ENCODE measurements at places on chromosomes 13 and 19.

GRCh38 chr19:58332697-58333096, 5.9 kb downstream of the ZSCAN22 start:
- no peak for DNase-seq

DNA sequence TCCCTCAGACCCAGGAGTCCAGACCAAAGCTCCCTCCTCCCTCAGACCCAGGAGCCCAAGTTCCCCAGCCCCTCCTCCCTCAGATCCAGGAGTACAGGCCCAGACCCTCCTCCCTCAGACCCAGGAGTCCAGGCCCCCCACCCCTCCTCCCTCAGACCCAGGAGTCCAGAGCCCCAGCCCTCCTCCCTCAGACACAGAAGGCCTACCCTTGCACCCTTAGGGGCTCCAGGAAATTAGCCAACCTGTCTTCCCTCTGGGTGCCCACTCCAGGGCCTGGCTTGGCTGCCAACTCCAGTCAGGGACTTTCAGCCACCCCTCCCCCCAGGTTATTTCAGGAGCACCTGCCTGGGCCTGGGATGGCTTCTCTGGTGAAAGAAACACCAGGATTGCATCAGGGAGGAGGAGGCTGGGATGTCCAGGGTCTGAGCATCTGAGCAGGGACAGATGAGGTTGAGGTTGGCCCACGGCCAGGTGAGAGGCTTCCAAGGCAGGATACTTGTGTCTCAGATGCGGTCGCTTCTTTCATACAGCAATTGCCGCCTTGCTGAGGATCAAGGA, at the start of gene FGF21:
TSS of gene FGF21 (plus strand) at position 441 of the 558 bp plus-strand sequence. CDS start 713 bp downstream, outside the sequence.
- DNase-seq, result no peak

DNA sequence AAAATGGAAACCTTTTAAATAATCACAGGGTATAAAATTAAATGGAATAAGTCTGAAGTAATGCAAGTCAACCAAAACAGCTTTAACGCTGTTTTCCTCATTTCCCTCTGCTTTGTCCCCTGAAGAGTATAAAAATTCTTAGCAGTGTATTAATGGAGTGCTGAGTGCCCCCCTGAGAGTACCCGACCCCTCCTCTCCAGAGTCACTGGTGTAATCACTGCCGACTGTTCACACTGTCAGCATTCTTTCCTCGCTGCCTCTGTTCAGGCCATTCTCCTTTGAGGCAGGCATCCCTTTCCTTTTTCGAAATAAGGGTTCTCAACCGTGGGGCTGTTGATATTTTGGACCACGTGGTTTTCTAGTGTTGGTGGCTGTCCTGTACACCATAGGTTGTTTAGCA, 146.9 kb upstream of the SLC10A2 start:
- no peak for DNase-seq

DNA sequence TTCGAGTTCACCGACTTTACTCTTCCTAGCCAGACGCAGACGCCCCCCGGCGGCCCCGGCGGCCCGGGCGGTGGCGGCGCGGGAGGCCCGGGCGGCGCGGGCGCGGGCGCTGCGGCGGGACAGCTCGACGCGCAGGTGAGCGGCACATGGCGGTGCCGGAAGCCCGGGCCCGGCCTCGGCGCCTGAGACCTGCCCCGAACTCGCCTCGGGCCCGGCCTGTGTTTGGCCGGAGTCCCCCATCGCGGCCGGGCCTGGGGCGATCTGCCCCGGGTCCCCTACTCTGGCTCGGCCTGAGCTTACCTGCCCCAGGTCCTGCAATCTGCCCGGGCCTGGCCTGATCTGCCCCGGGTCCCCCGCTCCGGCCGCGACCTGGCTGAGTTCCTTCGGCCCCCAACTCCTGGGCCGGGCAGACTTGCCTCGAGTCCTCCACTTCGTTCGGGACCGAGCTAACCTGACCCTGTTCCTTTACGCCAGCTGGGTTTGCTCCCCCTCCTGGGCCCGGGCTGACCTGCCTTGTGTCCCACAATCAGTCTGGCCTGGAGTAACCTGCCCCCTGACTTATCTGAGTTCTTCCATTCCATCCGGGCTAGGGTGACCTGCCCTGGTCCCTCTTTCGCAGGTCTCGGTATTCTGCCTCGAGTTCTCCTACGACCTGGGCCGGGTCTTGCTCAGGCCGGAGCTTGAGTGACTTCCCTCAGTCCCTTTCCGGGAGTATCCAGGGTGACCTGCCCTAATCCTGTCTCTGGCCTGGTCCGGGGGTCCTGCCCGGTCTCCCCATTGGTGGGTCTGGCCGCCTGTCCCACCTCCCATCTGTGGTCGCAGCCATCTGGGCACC, 764 bp downstream of the UPF1 start:
- DNase-seq, result no peak

DNA sequence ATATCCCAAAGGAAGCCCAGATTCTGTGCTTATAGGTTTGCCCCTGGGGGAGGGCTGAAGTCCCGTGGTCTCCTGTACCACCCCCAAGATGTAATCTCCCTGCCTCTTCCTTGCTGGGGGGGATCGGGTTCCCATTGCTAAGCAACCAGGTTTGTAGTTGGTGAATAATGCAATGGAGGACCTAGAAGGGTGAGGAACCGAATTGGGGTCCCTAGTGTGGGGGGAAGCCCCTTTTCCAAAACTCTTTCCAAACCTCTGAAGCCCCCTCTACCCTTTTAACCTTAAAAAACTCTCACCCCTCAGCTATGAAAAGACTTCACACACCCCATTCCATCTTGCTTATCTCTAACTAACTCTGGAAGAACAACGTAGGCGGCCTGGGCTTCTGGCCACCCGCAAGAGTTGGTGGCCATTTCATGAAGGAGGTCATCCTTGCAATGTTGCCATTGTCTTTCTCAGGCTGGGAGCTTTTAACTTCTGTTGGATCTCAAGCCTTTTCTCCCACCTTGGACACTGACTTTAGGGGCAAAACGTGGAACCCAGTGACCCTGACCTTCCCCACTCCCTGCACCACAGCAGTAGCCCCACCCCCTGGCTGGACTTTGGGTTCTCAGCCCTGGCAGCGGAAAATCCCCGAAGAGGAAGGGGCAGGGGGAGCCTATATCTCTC, 661 bp downstream of the PALM3 start:
- no peak for DNase-seq

GRCh38 chr13:59680429-59681024, 483.2 kb downstream of the DIAPH3 start:
- DNase-seq, result no peak

GRCh38 chr19:54133312-54133956, 4.1 kb upstream of the CNOT3 start:
- DNase-seq, result no peak

DNA sequence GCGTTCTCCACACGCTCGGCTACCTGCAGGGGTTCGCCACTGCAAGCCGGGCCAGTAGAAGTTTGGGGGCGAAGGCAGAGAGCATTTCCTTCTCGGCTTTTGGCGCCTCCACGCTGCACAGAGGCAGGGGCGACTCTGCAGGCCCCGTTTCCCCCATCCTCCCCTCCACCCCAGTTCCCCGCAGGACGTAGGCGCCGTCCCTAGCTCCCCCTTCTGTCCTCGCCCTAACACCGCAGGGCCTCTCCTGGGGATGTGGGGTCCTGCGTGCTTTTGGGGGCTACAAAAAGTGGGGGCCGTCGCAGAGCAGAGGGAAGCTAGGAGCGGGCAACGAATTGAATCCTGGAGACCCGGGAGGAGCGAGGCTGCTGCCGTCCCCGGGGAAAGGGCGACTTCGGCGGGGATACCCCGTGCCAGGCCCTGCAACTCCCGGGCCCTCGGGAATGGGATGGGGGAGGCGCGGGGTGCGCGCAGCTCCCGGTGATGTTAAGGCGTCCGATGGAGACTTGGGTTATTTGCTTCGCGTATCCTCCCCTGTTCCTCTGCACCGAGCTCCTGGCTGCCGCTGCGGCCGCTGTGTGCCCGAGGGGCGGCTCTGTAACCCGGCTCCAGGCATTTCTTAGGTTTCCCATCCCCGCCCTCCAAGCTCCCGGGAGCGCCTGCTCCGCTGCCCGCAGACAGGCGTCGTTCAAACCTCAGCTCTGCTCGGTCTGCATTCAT, 255.9 kb upstream of the SOX21 start:
- no peak for DNase-seq

GRCh38 chr13:25840931-25841330, 210.9 kb downstream of the SHISA2 start:
- no peak for DNase-seq

- no peak for DNase-seq
Measured at GRCh38 chr13:49829715-49830114, 37.2 kb upstream of the KPNA3 start.
